Uterus (tissue), 4 donors: ENCODE measurements at places on chromosomes 5 and 9. TPM values are rescaled to one million over a fixed set of nuclear protein-coding genes. Genes with fewer than 3 reads are reported as not detected.

DNA sequence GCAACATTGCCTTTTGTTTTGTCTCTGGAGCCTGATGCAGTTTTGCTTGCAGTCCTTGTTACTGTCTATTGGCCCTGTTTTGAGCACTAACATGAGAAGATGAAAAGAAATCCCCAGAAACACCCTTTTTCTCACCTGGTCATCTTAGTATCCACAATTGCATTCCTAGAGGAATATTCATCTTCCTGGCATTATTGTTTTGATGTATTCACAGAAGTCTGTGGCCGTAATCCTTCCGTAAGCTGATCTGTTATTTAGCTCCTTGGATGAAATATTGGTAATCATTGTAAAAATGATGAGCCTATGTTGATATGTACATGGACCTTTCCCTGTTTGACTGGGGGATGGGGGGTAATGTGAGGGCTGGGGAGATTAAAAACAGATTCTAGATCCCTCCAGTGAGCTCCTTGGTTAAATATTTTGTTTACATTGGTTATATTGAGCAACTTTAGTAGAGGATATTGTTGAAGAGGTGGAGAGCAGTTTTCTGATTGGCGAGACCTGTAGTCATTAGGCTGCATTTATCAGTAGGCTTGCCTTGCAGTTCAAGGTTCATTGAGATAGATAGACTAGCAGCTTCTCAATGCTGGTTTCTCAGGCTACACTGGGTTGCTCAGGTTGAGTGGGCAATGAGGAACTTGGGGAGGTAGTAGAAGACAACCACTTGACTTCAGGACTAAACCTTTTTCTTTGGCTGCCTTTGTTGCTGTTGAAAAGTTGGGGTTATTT, 117.5 kb downstream of the MACIR start:
- no peaks in the 10 kb centered on the region for H3K4me1 ChIP-seq
- no peaks in the 10 kb centered on the region for H3K27me3 ChIP-seq
- H3K27ac ChIP-seq, result no peak overlapping the region
- DNase-seq, result no peak
- H3K4me3 ChIP-seq, result no peak overlapping the region

DNA sequence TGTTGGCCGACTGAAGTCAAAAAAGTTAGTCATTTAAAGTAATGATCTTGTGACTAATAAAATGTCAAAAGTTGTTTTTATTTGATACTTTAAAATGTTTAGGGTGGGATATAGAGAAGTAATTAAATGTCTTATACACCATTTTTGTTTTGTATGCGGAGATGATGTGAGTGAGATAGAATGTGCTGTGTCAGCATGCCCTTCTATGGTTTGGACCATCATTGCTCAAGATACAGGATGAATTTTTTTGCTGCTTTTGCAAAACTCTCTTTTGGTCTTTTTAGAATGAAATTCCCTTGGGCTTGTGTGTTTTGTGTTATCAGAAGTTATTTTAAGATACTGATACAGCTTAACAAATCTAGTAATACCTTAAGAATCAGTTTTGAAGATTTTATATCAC, 12.5 kb downstream of the SRFBP1 start:
- no peaks in the 10 kb centered on the region for H3K4me1 ChIP-seq
- H3K27ac ChIP-seq, result no peak overlapping the region
- H3K4me3 ChIP-seq, result no peak overlapping the region
- H3K36me3 ChIP-seq, result no peaks in the 10 kb centered on the region
- DNase-seq, result no peak

The RBM27 gene
- total RNA-seq, result 22.8 TPM

The GPR151 gene
- total RNA-seq, result not detected

The SPINK6 gene
- total RNA-seq, result not detected

DNA sequence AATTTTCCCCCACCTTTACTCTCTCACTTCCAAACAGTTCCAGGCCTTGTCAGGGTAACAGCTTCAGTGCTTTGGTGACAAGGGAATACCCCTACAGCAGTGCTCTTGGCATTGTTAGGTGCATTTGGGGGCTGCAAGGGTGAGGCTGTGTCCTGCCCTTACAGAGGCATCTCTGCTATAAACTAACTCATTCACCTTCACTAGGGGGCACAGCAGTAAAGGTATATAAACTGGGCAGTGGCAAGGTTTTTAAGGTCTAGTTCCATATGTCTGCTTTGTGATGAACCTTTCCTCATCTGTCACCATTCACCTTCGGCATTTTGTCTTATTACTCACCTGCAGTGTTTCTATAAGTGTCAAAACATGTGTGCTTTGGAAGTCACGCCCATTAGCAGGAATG, 79.1 kb upstream of the GPR151 start:
- H3K27me3 ChIP-seq, result no peaks in the 10 kb centered on the region

The SPINK14 gene
- total RNA-seq, result not detected

The SOWAHA gene
- total RNA-seq, result 0.12 TPM

GRCh38 chr5:79111387-79111959, at the start of gene BHMT:
TSS of gene BHMT (plus strand) at chr5:79111809. CDS start at chr5:79111886, 77 bp downstream.
- H3K4me3 ChIP-seq, result no peak within 1 kb of the TSS
- H3K4me1 ChIP-seq, result no peaks in the 10 kb centered on the region
- H3K27me3 ChIP-seq, result no peaks in the 10 kb centered on the region
- no peaks in the 10 kb centered on the region for H3K36me3 ChIP-seq
- no peak for DNase-seq
- H3K27ac ChIP-seq, result no peak within 1 kb of the TSS

The PPP2R2B gene
- total RNA-seq, result not detected

GRCh38 chr5:159877894-159878448, 38.3 kb upstream of the ADRA1B start:
- no peaks in the 10 kb centered on the region for H3K36me3 ChIP-seq
- H3K4me3 ChIP-seq, result no peak overlapping the region
- H3K27ac ChIP-seq, result peak overlapping the region; percentile 74
- H3K27me3 ChIP-seq, result no peaks in the 10 kb centered on the region
- DNase-seq, result peak; percentile 88

The MSMP gene
- not detected for total RNA-seq
